ENCODE measurements at places on chromosomes 2 and 18.

GRCh38 chr2:124804014-124804940, 779.2 kb downstream of the CNTNAP5 start:
- DNase-seq, result no peak

GRCh38 chr18:23588836-23589560, 2.7 kb upstream of the NPC1 start:
- DNase-seq, result no peak

GRCh38 chr2:228652366-228652765, 470.9 kb upstream of the SPHKAP start:
- no peak for DNase-seq

- DNase-seq, result no peak
Measured at GRCh38 chr18:48616484-48617255, 77.8 kb downstream of the CTIF start.

GRCh38 chr2:173651891-173652290, 297.2 kb downstream of the CDCA7 start:
- no peak for DNase-seq

DNA sequence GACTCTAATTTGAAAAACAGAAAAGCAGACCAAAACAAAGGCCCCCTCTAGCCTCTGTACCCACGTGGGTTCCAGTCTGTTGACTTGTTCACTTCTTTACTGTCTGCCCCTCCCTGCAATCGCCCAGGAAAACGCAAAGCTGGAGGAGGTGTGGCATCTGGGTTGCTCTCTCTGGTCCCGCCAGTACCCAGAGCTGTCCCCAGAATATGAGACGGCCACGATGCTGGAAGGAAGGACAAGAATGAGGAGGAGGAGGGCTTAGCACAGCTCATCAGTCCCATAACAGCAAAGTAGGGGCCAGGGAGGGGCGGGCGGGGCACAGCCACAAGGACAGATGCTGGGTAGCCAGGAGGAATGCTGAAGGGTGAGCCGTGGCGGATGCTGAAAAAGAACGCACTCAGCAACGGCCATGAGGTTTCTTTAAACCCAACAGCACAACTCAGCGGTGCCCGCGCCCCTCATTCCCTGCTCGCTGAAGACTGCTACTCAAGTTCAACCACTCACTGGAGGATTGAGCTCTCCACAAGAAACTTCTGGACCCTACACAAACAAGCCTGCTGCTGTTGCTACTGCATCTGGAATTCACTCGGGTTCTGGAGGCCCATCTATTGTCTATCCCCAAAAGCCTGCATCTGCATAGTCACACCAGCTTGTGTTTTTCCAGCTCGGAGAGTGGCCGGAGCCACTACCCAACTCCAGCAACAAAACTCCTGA, 187.7 kb downstream of the HDAC4 start:
- no peak for DNase-seq

- DNase-seq, result no peak
Measured at GRCh38 chr18:12694032-12694431, 8.5 kb downstream of the CEP76 start.

DNA sequence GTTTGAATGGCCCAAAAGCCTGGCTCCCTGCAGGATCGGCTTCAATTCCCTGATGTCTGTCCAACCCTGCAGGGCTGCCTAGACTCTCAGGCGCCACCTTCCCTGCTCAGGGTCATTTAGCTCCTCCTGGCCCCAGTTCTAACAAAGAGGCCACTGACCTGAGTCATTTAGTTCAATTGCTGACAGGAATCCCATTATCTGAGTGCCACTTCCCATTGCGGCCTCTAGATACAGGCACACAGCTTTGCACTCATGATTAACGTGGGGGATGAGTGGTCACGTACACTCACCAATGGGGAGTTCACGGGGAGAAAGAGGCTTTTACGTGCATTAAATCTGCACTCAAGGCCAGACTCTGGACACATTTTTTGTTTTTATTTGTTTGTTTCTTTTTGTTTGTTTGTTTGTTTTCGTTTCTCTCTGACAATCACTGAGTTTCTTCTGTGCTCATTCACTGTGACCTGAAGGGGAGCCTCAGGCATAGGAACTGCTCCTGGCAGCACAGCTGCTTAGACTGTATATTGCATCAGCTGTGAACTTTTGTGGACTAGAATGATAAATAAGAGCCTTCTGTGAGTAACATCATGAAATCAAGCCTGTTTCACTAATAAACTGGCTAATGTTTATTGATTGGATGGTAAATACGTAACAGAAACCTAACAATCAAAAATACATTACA, 118.9 kb upstream of the CTNNA2 start:
- DNase-seq, result no peak

DNA sequence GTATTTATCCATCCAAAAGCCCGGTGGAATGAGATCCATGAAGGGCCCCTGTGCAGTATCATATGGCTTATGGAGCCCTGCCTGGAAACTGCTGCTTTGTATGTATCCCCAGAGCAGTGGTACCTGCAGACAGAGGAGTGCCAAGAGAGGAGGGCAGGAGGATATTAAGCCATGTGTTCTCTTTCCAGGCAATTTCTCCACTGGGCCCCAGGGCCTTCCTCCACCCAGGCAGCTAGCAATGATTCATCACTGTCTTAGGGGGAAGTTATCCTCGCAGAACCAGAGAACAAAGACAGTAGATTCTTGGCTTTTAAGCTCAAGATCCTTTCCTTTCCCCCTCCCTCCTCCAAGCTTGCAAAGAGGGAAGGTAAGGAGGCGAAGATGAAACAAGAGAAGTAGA, 98.1 kb downstream of the LRRC30 start:
- no peak for DNase-seq

DNA sequence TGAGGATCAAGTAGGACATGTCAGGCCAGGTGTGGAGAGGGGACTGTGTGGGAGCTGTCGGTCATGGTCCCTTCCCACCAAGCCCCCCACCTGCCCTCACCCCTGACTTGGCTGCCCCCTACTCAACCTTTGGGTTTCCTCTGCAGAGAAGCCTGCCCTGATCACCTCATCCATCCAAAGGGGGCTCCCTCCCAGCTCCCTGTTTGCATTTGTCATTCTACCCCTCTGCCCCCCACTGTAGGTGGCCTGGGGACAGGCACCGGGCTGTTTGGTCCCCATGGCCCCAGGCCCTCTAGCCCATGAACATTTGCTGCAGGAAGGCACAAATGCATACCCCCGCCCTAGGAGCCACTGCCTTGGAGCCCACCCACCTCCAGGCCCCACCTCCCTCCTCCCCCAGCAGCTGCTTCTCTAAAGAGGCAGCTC, 115.0 kb downstream of the SMAD7 start:
- no peak for DNase-seq

GRCh38 chr18:37259711-37260110, 305.9 kb downstream of the CELF4 start:
- no peak for DNase-seq

DNA sequence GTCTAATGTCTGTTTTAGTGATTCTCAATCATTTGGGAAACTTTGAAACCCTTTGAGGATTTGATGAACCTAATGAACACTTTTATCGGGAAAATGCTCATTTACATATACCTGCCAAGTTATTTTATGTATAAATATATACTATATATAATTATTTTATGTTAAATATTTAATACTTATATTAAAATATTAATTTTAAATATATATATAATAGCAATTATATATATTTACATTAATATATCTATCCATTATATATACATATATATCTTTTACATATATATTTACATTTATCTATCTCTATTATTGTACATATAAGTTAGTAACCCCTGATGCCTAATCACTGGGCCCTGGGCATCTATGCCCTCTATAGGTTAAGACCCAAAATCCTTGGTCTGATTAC, 763.3 kb upstream of the FSHR start:
- DNase-seq, result no peak

GRCh38 chr2:54459037-54459441, 2.9 kb downstream of the SPTBN1 start:
- no peak for DNase-seq

- DNase-seq, result no peak
Measured at GRCh38 chr2:109346601-109347228, 217.7 kb downstream of the SH3RF3 start.

DNA sequence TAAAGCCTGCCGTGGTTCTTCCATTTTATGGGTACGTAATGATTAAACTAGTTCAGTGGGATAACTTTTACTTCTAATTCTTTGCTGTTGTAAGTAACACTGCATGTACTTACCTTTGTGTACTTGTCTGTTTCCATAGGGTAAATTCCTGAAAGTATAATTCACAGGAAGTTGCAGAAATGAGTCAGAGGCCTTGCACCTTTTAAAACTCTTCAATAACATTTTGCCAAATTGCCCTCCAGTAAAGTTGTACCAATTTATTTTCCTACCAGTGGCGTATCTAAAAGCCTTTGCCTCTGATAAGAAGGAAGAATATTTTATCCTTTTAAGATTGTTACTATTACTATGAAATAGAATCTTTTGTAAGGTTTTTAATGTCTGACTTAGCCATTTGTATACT, 65.1 kb downstream of the CAB39 start:
- peak; percentile 3 for DNase-seq

- no peak for DNase-seq
Measured at GRCh38 chr2:24691806-24692205, 101.4 kb downstream of the PTRHD1 start.

GRCh38 chr2:186535861-186536260, 49.8 kb downstream of the ZC3H15 start:
- DNase-seq, result no peak

- DNase-seq, result no peak
Measured at GRCh38 chr2:239905884-239906654, 119.1 kb downstream of the NDUFA10 start.

- DNase-seq, result no peak
Measured at GRCh38 chr2:212523756-212524155, 14.8 kb downstream of the ERBB4 start.

- no peak for DNase-seq
Measured at GRCh38 chr18:79379931-79380815, 15.6 kb upstream of the NFATC1 start.

GRCh38 chr2:233275223-233275622, 23.8 kb downstream of the ATG16L1 start:
- DNase-seq, result no peak

GRCh38 chr2:227407591-227408151, 19.9 kb upstream of the SCYGR1 start:
- DNase-seq, result no peak

GRCh38 chr18:59056706-59057492, 82.8 kb upstream of the SEC11C start:
- peak; percentile 28 for DNase-seq

- DNase-seq, result no peak
Measured at GRCh38 chr2:181419129-181419855, 37.9 kb upstream of the ITGA4 start.

GRCh38 chr2:112685271-112685884, 35.4 kb upstream of the NT5DC4 start:
- no peak for DNase-seq

DNA sequence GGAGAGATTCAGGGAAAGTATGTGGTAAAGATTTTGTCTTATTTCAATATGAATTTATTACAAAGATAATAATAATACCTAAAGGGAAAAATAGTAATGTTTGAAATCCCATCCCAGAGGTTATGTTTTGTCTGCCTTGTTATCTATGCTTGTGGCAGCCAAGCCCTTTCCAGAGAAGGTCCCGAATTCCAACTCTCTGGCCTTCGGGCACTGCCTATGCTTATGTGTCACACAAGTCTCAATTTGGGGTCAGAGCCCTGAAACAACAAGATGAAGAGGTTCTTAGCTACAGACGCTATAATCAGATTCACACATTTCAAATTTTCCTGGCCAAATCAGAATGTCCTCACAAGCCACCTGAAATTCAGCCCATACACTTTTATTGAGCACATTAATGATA, 59.9 kb downstream of the DNER start:
- no peak for DNase-seq

GRCh38 chr2:159204381-159205144, 81.9 kb downstream of the WDSUB1 start:
- no peak for DNase-seq

DNA sequence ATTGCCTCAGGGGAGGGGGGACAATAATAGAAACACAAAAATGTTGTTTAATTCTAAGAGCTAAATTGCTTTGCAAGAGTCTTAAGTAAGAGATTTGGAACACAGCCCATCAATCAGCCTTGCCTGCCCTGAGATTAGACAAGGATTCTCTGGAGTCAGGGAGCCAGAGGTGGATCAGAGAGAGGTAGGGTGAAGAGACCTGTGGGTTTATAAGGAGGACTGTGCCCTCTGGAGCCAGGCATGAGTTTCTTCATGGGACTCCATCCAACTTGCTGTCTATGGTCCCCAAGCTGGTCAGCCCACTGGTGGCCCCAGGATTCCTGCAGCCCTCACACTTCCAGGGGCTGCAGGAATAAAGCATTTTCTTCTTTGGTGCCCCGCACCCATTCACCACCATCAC, 139.3 kb downstream of the ALK start:
- no peak for DNase-seq

GRCh38 chr2:234436482-234436837, 60.4 kb downstream of the ARL4C start:
- no peak for DNase-seq

- DNase-seq, result no peak
Measured at GRCh38 chr18:32583431-32583830, 112.7 kb upstream of the GAREM1 start.

DNA sequence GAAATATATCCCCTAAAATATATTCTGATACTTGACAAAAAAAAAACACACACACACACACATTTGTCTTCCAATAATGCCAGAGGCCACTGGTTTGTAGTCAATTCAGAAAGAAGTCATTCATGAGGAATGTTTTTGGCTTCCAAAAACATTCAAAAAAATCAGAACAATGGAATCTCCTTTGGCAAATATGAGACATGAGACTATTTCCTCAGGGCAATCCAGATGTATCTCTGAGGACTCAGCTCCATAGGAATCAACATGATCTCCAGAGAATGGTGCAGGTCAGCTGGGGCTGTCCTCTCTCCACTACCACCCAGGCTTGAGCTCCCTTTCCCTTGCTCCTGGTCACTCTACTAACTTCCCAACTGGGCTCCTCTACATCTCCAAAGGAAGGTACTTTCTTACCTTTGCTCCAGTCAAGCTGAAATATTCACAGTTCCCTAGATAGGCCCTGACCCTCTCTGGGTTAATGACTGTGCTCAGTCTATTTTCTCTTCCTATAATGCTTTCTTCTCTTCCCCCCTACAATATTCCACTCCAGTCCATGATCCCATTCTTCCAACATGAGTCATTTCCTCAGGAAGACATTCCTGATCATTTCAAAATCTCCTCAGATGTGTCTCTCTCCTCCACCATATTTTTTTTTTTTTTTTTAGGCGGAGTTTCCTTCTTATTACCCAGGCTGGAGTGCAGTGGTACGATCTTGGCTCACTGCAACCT, 145.3 kb downstream of the C1D start:
- no peak for DNase-seq

DNA sequence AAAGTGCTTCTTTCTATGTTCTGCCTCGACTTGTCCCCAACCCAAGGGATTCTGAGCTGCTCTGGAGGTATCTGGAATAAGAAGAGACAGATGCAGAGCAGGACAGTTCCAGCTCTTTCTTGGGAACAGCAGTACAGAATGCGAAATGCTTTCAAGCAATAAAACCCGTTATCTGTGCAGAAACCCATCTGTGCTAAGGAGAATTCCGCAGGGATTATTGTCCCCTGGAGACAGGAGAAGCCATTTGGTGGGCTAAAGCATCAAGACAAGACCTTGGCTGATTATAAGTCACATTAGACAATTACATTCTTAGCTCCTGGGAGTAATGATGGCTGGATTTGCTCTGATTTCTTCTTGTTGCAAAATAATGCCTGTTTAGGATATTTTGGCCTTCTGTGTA, 185.4 kb upstream of the GLI2 start:
- no peak for DNase-seq

Data from SHP77 treated with DMSO at 0.1 percent for 48 hours (cell line).